ENCODE measurements at places on chromosomes 6 and 20.

DNA sequence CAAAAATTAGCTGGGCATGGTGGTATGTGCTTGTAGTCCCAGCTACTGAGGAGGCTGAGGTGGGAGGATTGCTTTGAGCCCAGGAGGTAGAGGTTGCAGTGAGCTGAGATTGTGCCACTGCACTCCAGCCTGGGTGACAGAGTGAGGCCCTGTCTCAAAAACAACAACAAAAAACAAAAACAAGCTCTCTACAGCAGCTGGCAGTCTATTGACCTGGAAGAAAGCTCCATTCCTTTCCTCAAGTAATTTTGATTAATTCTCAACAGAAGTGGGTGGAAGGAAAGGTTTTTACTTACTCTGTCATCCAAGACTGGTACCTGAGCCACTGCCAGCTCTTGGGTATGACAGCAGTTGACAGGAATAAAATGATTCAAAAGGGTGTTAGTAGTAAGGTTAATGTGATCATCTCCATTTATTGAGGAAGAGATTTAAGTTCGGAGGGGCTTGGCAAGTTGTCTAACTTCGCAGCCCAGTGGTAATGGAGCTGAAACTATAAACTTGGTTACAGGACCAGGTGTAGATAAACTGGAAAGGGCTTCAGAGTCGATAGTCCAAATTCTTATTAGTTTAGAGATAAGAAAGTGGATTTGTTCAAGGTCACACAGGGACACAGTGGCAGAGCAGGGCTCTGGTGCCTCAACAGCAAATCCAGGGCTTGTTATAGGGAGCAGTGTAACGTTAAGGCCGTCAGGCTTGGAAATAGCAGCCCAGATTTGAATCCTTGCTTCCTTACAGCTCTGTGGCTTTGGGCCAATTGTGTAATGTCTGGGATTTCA, 14.8 kb downstream of the SRSF3 start:
- no peak for DNase-seq

- no peak for DNase-seq
These were observed 9.7 kb upstream of the ZNF334 start for GRCh38 chr20:46523108-46523507.

DNA sequence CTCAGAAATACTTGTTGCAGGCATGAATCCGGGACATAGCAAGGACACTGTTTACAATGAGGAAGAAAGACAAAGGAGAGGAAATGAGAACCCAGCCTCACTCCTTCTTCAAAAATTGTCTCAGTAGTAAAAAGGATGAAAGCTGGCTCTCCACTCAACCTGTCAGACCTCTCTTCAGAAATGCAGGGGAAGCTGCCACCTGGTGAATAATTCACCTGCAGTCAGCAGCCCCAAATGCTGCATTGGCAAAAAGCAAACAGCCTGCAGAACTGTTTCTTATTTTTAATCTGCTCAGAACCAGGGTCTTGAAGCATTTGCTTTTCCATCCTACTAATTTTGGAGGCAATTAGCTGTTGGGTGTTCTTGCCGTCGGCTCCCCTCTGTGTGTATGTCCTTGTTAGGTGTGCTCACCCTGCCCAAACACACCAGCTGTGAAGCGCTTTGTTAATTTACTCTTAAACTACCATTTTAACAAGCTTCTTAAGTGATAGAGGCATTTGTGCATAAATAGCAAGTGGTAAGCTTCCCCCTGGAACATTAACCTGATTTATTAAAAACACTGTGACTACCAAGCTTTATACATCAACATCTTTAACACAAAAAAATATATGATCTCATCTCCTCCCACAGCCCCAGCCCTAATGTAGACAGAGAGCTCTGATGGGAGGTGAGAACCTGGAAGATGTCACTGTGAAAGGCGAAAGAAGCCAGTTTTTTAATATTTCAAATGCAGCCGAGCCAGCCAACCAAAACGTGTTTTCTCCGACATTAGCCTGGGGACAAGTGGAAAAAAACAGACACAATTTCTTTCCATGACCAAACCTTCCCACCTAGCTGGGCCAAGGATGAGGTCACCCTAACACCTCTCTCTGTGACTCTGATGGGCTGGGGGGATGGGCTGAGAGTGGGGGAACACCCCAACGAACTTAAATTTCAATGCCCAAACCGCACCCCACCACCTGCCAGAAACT, 451.0 kb upstream of the SULF2 start:
- no peak for DNase-seq

DNA sequence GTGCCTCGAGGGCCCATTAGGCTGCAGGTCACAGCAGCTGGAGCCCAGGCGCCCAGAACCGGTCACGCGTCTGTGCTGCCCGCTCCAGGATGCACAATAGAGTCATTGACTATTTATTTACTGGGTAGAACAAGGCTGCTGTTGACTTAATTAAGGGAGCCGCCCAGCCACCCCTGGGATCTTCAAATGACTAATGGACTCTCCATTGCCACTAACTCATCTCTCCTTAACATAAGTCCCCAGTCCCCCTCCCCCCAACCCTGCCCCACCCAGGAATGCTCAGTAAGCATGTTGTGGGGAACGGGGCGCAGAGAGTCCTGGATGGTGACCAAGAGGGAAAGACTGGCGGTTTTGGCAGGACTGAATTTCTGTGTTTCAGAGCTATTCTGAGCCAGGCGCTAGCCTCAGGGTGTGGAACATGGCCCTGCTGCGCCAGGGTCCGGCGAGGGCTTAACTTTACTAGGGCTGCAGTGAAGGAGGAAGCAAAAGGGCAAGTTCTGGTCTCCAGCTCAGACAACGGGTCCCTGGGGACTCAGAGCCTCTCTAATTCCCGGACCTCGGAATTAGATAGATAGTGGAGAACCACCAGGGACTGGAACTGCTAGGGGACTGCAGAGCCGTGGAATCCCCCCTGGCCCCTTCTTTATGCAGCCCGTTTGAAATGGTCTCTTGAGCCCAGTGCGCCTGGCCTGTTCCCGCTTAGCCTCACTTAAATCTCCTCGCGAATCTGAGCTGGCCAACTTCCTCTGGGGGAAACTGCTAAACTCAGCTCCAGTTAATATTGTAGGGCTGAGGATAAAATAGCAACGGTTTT, 1.5 kb upstream of the GRIK2 start:
- no peak for DNase-seq

GRCh38 chr6:38150681-38151296, 331.3 kb downstream of the ZFAND3 start:
- DNase-seq, result no peak

- DNase-seq, result no peak
These were observed 167.3 kb downstream of the TRMT11 start for GRCh38 chr6:126153661-126154060.

DNA sequence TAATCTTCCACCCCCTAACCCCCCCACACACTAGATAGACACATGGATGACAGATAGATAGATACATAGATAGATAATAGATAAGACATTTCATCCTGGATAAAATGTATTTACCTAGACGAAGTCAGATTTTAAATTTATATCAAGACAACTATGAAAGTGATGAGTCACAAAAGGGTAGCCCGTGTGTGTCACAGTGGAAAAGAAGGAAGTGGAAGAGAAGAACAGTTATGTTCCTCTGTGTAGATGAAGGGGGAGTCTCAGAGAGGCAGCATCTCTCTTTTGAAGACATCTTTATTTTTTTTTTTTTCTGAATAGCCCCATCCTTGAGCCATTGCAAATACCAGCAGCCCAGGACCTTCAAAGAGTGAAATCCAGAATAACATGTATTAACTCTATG, 121.7 kb upstream of the VGLL2 start:
- no peak for DNase-seq

- DNase-seq, result no peak
These were observed 83.2 kb downstream of the LAMP5 start for GRCh38 chr20:9597547-9597946.

DNA sequence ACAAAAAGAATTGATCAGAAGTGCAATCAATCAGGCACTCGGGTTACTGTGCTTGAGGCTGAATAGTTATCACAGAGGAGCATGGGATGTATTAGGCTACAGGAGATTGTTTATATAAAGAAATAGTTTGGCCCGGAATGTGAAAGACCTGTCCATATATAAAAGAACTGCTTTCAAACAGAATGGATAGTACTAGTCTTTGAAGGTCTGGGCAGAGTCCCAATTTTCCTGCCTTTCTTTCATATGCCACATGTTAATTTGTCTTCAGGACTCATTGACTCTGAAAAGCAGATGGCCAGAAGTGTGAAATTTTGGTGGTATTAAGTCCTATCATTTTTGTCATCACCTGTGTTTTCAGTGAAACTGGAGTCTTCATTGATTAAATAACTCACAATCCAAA, 314.5 kb downstream of the EYA4 start:
- DNase-seq, result no peak

GRCh38 chr6:11356404-11357155, 124.1 kb upstream of the NEDD9 start:
- no peak for DNase-seq

- no peak for DNase-seq
These were observed 17.0 kb downstream of the CRISP1 start for GRCh38 chr6:49849213-49849907.
